ENCODE measurements at places on chromosomes 12 and 14.

- no peak for DNase-seq
Observed at GRCh38 chr12:99453836-99454538, 193.6 kb upstream of the GARIN6 start.

GRCh38 chr14:68793734-68794129 is 865 bp upstream of the ZFP36L1 start:
- no peak for DNase-seq

GRCh38 chr14:20194101-20194500 is 3.4 kb downstream of the OR11G2 start:
- DNase-seq = no peak

- DNase-seq = no peak
Observed at GRCh38 chr12:126051611-126052107, 986.4 kb downstream of the AACS start.

DNA sequence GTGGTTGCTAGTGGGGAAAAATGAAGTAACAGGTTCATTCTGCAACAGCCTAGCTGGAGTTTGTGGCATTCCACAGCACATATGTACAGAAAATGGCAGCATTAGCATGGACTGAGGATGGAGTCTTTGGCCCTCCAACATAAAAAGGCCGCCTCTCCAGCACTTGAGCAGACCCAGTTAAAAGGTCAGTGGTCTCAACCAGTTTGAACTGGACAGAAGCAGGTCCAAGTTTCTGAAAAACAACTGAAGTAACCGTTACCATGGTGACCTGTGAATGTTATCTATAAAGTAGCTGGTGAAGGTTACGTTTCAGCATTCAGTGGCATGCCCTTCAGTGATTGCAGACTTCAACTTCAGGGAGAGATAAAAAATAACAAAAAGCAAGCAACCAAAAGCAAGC is 34.1 kb upstream of the OR10AD1 start:
- DNase-seq = no peak
